HuH-7.5 (cell line): ENCODE measurements at places on chromosomes 1 and 21.

DNA sequence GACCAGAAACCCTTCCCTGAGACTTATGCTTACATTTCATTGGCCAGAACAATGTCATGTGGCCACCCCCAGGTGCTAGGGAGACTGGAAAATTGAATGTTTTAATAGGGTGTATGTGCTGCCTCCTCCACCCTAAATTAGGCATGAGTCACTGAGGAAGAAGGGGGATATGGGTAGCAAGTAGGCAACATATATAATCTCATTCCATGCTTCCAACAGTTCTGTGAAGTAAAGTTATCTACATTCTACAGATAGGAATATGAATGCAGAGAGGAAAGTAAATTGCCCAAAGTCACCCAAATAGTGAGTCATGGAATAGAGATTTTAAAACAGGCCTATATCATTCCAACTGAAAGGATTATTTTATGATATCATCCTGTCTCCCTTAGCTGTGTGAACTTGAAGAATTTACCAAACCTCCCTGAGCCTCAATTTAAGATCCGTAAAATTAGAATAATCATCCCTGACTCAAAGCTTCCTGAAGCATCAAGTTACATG is 168.6 kb upstream of the FGGY start:
- no peak for DNase-seq

DNA sequence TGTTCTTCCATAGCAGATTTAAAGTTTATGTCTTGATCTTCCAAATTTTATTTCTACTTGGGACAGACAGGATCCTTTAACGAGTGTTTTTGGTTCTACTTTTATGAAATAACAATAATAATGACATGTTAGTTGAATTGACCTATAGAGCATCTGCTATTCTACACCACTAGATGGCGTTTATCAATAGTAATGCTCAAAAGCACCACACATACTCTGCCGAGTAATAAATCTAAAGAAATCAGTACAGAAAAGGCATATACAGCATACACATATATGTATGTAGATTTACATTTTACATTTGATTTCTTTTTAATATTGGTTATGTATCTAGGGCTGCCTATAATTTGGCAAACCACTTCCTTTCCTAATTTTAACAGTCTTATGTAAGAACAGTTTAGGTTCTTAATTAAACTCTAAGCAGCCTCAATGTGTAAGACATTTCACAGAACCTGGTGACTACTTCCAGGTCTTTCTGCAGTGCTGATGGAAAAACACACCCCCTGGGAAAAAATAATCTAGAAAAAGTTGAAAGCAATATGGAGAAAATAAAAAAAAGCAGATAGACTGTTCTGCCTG is 5.9 kb upstream of the SIPA1L2 start:
- peak; percentile 55 for DNase-seq

GRCh38 chr1:43432907-43433306 is 20.8 kb downstream of the HYI start:
- no peak for DNase-seq

DNA sequence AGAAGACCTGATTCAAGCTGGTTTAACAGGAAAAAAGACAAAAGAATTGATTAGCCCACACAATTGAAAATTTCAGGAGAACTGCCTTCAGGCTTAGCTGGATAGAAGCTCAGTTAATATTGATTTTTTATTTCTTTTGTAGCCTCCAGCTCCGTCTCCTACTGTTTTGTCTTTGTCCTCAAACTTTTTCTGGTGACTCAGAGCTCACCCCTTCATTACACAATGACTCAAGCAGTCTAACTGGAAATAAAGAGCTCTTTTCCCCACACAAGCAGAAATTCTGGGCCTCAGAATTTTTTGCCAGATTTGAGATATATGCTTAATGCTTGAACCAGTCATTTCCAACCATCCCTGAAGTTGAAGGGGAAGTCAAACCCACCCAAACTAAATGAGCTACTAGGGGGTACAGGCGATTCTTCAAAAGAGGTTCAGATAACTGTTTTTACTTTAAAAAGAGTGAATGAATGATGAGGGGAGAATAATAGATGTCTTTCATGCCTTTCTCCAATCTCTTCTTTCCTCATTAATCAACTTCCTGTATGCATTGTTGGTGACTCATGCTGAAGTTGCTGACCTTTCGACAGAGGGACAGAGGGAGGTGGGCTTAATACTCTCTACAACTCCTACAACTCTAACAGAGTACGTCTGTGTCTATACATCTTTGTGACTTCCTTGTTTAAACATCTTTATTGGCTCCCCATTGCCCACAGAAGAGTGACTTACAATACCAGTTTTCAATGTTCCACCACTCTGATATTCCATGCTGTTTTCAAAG is 6.2 kb upstream of the ACP6 start:
- DNase-seq = no peak

DNA sequence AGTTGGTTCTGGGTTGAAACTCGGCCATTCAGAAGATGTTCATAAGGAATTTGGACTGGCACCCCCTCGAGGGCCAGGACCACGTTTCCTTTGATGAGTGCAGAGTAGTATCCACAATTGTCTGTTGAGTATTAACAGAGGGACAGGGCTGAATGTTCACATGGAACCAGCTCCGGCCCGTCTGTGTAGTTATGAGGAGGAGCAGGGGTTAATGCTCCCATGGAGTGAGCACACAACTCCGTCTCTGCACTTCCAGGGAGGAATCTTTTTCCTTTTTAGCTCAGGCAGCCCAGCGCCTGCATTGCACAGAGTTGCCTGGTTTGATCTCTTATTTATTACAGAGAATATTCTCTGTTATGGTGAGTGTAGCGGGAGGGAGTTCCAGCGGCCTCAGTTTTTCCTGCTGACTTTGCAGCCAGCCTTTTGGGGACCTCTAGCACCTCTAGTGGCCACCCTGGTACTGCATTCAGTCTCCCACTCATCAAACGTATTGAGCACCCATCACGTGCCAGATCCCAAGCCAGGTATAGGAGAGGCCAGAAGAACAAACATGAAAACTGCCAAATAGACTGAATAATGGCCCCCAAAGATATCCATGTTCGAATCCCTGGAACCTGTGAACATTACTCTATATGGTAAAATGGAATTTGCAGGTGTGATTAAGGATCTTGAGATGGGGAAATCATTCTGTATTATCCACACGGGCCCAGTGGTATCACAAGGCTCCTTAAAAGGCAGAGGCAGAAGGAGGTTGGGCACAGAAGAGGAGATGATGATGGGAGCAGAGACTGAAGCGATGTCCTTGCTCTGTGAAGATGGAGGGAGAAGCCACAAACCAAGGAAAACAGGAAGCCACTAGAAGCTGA is 167.7 kb upstream of the CSF3R start:
- DNase-seq = peak; percentile 49

- no peak for DNase-seq
These were observed 285.2 kb upstream of the NEGR1 start for GRCh38 chr1:72567521-72567920.
